GM20000 (cell line): ENCODE measurements at places on chromosomes 11 and 22.

DNA sequence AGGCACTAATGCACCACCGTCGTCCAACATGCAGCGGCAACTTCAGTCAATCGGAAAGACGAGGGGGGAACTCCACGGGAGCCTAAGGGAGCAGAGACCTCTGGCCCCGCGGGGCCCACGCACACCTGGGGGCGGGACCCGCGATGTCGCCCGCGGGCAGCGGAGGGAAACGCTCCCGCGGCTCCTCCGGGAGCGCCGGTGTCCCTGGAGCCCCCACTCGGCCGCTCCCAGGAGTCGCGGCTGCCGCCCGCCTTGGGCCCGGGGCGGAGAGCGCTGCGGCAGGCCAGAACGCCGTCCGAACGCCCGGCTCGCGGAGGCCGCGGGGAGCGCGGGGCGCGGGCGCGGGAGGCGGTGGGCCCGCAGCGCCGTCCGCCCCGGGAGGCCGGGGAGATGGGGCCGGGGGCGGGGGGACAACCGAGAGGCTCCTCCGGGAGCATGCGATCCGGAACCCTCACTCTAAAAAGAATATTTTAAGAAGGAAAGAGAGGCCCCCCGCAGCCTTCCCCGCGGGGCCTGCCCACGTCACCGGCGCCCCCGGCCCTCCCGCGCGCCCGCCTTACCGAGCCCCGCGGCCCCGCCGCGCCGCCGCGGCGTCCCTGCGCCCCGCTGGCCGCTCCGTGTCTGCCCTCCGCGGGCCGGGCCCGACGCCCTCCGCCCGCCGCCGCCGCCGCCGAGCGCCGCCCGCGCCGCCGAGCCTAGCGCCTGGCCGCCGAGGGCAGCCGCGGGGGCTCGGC lies 86.6 kb upstream of the ARHGAP32 start:
- DNase-seq, result peak; percentile 28

- DNase-seq, result peak; percentile 97
These were observed 3.6 kb downstream of the SEPTIN5 start for GRCh38 chr22:19717691-19718455.

GRCh38 chr22:19756288-19757128 lies 4.1 kb upstream of the TBX1 start:
- peak; percentile 90 for DNase-seq

- DNase-seq, result no peak
These were observed 530.4 kb upstream of the TENM4 start for GRCh38 chr11:79971255-79971654.

DNA sequence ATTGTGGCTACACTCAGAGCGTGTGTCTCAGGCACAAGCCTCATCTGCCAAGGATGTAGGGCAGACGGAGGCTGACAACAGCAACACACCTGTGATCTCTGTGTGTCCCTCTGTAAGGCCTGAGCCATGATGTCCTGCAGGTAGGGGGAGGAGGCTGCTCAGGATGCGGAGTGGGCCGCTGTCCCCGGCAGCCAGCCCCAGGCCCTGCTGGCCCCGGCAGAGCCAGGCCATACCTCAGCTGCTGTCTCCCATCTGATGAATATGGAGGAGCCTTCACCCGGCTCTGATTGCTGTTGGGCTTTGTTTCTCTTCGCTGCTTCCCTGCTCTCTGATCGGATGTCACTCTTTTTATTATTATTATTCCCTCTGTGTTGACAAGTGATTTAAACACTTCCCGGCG lies 83.6 kb upstream of the NCAM1 start:
- DNase-seq, result no peak
